ENCODE measurements at places on chromosomes 1 and 21.
A peak's percentile ranks its signal among the peaks of the same experiment; 100 is the strongest.

DNA sequence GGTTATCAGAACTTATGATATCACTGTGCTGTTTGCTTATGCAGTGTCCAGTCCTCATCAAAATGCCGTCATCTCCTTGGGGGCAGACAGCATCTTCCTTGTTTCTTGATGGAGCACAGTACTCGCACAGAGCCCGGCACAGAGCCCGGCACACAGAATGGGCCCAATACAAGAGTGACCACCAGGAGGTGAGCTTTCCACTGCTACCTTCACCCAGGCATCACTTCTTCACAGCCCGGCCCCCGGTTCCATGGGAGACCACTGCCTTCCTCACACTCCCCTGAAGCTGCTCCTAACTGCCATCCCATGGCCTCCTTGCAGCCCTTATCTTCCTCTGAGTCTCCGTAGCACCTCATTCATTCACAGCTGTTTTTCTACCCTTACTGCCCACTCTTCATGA is 94.0 kb downstream of the TNR start:
- no peak for DNase-seq

GRCh38 chr1:157359314-157360022 is 192.8 kb downstream of the FCRL5 start:
- DNase-seq, result no peak

- DNase-seq, result no peak
These were observed 131.3 kb upstream of the FMN2 start for GRCh38 chr1:239960366-239960765.

- DNase-seq, result peak; percentile 71
These were observed 251.9 kb downstream of the PTPRU start for GRCh38 chr1:29488086-29488793.

DNA sequence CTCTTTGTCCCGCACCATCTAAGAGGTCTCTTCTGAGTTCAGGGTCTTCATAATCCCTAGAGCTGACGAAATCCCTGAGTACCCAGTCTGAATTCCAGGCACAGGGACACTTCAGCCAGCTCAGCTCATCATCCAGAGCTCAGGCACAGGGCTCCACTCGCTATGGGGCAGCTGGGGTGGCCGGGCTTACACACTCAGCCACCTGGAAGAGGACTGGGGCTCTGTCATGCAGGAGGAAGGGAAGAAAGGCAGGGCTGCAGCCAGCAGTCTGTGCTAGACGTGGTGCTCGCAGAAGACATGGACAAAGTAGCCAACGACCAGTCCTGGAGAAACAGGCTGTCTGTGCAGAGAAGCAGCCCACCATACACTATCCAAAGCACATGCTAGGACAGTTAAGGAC is 88.5 kb downstream of the POFUT2 start:
- no peak for DNase-seq

DNA sequence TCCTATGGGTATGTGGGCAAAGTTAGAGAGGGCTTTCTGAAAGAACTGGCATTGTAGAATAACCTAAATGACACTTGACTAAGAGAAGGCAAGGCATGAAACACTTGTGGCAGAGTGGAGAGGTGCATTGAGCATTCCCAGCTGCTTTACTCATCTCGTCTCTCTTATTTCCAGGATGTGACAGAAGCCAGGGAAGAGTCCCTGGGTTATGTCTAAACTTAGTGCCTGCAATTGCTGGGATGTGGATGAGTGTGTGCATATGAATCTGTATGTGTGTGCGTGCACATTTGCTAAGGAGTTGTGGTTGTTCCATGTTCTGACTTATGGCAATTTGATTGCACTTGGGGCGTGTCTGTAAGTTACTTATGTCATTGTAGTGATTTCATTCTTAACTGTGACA is 1326.5 kb upstream of the B3GALT2 start:
- no peak for DNase-seq

GRCh38 chr1:200053646-200054045 is 26.1 kb downstream of the NR5A2 start:
- no peak for DNase-seq

- DNase-seq, result no peak
These were observed 69.2 kb upstream of the SGIP1 start for GRCh38 chr1:66464802-66465201.

- no peak for DNase-seq
These were observed 3.0 kb downstream of the HSD3B1 start for GRCh38 chr1:119510046-119510445.

GRCh38 chr1:47469910-47470309 is 32.1 kb downstream of the FOXD2 start:
- DNase-seq, result no peak

DNA sequence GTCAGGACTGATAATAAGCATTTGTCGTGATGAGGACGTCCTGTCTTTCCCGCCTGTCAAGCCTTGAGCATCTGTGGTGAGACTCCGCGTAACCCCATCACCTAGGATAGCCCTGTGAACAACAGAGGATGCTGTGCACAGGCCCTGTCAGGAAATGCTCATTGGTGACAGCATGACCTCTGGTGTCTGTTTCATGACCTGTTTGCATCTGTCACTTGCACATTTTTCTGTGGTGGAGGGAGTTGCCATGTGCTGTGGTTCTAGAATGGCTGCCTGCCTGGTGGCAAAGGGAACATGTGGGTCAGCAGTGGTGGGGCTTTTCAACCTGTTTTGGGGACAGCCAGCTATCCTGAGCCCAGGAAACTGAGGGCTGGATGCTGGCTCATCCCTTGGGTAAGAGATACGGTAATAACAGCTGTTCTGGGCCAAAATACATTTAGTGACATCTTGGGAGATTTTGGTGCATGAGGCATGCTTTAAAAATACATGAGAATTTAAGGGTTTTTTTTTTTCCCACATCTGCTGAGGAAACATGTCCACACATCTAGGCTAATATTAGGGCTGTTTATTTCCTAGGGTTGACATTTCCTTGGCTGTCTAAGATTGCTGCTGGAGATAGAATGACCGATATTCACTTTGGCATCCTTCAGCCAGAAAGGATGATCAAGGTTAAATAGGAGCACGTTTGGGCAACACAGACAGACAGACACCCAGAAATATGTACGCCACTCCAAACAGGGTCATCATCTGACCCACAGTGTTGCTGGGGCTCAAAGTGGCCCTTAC is 52.9 kb downstream of the KCNC4 start:
- no peak for DNase-seq

DNA sequence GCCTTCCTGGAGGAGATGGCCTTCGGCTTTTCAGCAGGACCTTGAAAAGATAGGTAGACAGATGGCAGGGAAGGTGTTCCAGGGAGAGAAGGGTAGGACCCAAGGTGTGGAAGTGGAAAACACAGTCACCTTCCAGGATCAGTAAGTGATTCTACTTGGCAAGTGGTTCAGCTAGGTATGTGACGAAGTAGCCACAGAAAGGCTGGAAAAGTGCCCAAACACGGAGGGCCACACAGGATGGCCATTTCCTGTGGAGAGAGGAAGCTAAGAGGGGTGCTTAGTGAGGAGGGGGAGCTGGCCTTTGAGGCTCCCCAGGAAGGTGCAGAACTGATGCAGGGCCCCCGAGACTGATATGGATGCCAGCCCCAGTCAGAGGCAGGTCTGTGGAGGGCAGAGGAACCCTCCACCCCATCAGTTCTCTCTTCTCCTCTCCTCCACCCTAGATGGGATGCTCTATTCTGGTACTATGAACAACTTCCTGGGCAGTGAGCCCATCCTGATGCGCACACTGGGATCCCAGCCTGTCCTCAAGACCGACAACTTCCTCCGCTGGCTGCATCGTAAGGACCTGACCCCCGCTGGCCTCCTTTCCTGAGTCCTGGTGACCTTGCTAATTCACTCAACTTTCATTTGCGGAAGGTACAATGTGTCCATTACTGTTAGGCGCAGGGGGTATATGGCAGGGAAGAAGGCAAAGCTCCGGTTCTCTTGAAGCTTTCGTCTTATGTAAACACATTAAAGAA is 6.8 kb downstream of the SEMA4A start:
- DNase-seq, result no peak

GRCh38 chr1:174225499-174226204 is 66.3 kb downstream of the RABGAP1L start:
- no peak for DNase-seq

- DNase-seq, result no peak
These were observed 112.6 kb downstream of the ADAMTS1 start for GRCh38 chr21:26732432-26733221.

- no peak for DNase-seq
These were observed 3.6 kb upstream of the HENMT1 start for GRCh38 chr1:108664481-108664880.

DNA sequence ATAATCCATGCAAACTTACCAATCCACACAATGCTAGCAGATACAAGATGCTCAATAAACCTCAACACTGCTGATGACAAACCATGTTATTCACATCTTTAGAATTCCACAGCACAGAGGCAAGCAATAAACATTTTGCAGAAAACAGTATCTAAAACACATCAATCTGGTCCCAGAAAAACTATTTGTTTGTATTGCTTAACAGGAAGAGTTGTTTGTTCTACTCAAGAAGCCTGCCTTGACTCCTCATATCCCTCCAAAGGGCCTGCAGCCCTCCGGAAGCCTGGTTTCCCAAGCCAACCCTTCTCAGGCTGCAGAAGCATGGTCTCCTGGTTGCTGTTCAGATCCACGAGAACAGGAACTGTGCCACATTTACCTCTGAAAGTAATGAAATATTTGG is 139.7 kb downstream of the RERE start:
- no peak for DNase-seq

DNA sequence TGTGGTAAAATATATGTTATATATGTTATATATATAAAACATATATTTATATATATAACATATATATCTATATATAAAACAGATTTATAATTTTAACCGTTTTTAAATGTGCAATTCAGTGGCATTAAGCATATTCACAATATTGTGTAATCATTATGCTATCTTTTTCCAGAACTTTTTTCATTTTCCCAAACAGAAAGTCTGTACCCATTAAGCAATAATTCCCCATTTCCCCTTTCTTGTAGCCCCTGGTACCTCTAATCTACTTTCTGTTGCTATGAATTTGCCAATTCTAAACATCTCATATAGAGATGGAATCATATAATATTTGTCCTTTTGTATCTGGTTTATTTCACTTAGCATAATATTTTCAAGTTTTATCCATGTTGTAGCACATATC is 10.7 kb upstream of the ARHGEF11 start:
- no peak for DNase-seq

- no peak for DNase-seq
These were observed 279.0 kb downstream of the RRAGC start for GRCh38 chr1:38580594-38580993.

DNA sequence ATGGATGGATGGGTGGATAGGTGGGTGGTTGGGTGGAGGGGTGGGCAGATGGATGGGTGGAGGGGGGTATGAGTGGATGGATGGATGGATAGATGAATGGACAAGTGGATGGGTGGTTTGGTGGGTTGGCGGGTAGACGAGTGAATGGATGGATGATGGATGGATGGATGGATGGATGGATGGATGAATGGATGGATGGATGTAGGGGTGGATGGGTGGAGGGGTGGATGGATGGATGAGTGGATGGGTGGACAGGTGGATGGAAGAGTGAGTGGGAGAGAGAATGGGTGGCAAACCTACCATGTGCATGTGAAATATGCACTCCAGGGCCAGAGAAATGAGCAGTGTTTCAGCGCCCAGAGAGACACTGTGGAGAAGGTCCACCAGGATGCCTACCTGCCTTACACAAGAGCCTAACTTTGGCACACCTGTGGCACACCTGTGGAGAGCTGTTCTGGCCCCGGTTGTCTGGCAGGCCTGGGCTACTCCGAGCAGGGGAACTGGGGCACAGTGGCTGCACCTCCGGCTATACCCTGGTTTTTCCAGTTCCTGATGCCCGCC is 12.8 kb downstream of the EPHA2 start:
- DNase-seq, result no peak

DNA sequence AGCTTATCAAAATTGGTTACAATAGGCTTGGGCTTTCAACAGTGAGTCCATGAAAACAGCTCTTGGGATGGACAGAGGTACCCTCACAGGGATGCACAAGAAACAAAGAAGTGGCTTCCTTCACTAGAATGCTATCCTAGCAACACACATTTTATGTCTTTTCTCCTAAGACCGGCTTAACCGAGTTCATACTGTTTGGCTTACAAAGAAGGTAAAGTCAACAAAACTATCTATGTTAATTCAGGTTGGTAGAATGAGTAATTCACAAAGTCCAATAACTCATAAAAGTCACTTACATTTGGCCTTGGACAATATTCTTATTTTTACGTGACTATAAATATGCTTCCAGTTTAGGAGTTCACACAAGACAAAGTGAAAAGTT is 9.0 kb downstream of the ERG start:
- DNase-seq, result no peak

- DNase-seq, result peak; percentile 39
These were observed 12.5 kb downstream of the ACTRT2 start for GRCh38 chr1:3033790-3034090.

DNA sequence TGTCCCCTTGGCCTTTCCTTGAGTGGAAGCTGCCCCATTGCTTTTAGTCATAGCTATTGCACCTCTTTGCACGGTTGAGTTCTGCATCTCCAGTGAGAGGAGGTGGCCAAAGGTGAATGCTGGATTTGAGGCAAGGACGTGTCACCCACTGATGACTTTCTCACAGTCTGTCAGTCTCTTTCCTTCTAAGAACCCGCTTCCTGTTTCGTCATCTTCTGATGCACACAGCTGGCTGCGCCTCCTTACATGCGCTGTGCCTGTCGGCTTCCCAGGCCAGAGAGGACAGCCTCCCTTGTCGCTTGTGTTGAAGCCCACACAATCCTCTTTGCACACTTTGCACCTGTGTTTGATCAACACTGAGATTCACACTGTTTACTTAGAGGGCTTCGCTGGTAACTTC is 41.8 kb upstream of the PWP2 start:
- DNase-seq, result peak; percentile 76

DNA sequence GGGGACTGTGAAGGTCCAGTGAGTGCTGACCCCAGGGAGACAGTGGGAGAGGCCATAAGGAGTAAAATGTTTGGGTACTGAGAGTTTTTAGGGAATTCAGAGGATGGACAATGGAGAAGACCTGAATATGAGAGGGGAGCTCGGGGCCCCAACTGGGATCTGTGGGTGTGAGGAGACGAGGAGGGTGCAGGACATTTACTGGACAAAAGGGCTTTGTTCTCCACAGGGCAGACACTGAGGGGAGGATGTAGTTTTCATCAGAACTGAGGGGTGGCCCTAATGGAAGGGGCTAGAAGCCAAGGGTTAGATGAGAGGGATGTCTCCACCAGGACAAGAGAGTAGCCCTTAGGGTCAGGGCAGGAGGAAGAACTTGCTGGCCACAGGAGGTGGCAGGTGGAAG is 30.0 kb downstream of the TMCC2 start:
- DNase-seq, result no peak

All from lower leg skin (tissue), 4 donors.